GM13976 (cell line): ENCODE measurements at places on chromosomes 12 and 14.

DNA sequence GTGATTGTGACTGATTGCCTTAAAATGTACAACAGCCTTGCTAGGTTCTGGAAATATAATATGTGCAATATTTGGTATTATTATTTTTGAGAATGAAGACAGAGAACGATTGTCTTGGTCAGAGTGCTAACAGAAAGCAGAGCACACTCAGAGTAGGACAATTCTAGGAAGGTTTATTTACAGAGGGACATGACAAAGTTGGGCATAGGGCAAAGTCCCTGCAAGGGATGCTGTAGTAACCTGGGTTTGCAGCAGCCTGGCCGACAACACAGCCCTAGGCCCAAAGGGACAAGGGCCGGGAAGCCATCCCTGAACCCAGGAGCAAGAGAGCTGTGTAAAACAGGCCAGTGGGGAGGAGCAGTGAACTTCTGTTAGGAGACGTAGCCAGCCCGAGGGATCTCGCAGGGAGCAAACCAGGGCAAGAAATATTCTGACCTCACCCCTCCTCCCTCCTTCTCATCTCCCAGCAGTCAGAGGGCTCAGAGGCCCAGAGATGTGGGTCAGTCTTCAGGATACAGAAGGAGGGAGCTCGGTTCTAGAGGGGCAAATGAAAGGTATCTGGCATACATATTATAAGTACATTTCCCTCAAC is 51.0 kb upstream of the FERMT2 start:
- DNase-seq, result no peak

DNA sequence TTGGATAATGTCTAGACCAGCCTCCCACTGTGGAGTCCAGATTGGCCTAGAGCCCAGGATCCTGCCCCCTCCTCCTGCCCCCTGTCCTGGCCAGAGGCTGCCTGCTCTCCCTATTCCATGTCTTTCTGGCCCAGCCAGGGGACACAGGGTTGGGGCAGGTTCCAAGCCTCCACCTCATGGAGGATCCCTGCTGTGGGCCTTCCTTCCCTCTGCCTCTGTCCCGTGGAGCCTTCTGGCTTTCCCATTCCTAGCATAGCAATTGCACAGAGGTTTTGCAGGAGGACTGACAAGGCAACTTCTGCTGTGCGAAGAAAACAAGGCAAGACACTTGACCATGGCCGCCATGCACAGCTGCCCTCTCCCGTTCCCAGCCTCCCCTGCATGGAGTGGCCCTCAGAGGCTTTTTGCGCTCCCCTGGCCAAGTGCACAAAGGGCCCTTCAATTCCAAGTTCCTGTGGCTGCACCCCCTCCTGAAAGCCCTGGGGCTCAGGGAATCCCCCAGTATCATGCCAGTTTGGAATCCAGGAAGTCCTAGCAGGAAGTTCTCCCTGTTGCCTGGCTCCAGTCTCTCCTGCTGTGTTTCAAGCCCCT is 42.1 kb downstream of the KRT80 start:
- no peak for DNase-seq

DNA sequence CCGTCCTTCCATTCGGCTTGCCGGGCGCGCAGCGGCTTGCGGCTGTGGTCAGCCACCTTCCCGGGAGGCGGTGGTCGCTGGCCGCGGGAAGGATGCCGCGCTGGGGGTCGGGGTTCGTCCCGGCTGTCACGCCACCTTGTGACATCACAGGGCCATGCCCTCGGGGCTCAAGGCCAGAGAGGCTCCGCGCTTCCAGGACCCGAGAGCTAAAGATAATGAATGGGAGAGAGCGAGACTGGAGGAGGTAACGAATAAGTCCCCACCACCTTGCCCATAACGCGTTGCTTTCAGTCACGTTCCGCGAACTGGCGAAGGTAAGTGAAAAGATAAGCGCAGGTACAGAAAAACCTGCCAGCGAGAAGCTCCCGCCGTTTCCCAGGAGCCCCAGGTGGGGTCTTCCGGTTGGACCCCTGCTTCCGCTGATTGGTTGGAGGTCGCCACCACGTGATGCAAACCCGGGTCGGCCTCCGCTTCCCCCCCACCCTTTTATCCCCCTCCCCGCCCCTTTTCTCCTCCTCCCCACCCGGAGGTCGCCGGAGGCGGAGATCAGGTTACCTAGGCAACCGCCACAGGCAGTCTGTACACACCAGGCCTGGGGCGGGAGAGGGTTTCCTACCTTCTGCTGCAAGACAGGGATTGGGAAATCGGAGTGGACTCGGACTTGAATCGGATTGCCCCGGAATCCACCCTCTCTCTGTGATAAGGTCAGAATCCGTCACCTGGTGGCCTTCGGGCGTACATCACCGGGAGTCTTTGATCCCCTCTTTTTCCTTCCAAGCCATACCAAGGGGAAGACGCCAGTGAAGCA is at the start of gene LRRC9:
TSS of gene LRRC9 (plus strand) at position 575 of the 808 bp plus-strand sequence.
- DNase-seq, result peak; percentile 26

GRCh38 chr12:109893261-109893995 is 6.6 kb upstream of the TCHP start:
- DNase-seq, result no peak

DNA sequence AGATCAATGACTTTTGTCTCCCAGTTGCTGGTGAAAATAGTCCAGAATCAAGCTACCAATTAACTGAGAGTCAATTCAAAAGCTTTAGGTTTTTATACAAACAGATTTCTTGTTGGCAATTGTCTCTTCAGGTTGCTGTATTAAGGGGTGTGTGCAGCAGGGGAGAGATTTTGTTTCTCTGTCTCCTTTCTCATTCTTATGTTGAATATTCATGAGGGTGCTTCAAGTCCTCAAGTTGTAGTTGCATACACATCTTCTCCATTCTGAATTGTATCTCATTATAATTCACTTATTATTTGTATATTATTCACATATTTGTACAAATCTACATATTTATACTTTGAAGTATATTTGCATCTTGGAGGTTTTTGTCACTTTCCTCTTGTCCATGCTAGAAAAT is 126.7 kb upstream of the PTPRQ start:
- no peak for DNase-seq

GRCh38 chr12:108702595-108703320 is 28.6 kb downstream of the CORO1C start:
- DNase-seq, result no peak

GRCh38 chr12:50750366-50750765 is 13.5 kb upstream of the ATF1 start:
- DNase-seq, result no peak

- DNase-seq, result no peak
Measured at GRCh38 chr12:128510511-128510910, 243.5 kb downstream of the TMEM132C start.

DNA sequence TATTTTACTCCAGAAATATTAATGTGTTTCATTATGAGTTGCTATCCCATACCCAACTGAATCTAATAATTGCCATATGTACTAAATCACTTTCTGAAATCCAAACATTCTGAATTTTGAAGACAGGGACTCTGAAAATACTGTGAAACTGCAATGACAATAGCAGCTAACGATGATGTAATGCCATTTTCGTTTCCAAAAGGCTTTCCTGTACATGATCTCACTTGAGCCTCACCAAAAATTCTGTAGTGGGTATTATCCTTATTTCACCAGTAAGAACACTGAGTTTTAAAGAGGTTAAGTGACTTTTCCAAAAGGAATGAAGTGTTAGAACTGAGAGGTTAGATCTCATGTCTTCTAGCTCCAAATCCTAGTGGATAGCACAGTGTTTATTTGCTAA is 133.3 kb downstream of the FLRT2 start:
- no peak for DNase-seq

- DNase-seq, result peak; percentile 59
Measured at GRCh38 chr12:89949457-89950195, 241.0 kb upstream of the ATP2B1 start.

DNA sequence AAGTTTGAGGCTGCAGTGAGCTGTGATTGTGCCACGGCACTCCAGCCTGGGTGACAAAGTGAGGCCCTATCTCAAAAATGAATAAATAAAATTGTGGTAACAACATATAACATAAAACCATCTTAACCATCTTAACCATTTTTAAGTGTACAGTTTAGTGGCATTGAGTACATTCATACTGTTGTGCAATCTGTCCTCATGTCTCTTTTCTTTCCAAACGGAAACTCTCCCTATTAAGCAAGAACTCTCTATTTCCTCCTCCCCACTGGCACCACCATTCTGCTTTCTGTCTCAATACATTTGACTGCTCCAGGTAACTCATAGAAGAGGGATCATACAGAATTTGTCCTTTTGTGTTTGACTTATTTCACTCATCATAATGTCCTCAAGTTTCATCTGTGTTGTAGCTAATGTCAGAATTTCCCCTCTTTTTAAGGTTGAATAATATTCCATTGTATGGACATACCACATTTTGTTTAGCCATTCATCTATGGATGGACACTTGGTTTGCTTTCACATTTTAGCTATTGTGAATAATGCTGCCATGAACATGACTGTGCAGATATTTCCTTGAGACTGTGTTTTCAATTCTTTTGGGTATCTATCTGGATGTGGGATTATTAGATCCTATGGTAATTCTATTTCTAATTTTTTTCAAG is 4.4 kb upstream of the MARK3 start:
- no peak for DNase-seq

- no peak for DNase-seq
Measured at GRCh38 chr14:60637479-60638315, 11.6 kb downstream of the SIX1 start.

DNA sequence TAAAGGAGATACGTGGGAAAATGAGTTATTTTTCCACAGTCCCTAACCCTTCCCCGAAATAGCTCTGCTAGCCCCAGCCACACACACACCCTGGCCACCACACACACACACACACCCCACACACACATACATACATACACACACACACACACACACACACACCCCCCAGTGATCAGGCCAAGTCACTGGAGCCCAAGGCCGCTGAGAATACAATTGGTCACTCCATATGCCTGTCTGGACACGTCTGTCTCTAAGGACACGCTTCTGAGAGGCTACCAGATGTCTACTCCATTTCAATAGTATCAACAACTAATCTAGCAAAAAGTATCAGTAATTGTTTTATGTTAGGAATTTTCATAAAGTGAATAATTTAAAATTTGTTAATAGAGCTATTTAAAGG is 13.0 kb upstream of the DIABLO start:
- DNase-seq, result no peak

DNA sequence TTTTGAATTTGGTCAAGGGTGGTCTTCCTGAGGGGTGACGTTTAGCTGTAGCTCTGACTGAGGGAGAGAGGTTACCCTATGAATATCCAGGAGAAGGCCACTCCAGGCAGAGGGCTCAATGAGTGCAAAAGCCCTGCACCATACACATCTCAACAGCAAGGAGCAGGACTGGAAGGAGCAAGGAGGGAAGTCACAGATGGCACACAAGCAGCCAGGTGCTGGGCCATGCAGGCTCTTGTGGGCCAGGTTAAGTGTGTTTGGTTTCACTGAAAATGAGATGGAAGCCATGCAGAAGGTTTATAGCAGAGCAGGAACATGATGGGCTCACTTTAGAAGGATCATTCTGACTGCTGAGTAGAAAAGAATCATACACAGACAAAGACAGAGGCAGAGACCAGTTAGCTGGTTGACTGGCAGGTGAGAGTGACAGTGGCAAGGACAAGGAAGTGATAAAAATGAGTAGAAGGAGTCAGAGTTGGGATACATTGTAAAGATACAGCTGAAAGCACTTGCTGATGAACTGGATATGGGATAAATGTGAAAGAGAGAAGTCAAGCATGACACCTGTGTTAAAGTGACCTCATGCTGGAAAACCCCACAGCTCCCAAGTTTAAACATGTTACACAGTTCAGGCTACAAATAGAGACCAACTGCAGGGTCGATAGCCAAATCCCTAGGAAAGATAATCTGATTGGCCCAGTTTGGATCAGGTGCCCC is 81.2 kb downstream of the PRKD1 start:
- DNase-seq, result no peak

DNA sequence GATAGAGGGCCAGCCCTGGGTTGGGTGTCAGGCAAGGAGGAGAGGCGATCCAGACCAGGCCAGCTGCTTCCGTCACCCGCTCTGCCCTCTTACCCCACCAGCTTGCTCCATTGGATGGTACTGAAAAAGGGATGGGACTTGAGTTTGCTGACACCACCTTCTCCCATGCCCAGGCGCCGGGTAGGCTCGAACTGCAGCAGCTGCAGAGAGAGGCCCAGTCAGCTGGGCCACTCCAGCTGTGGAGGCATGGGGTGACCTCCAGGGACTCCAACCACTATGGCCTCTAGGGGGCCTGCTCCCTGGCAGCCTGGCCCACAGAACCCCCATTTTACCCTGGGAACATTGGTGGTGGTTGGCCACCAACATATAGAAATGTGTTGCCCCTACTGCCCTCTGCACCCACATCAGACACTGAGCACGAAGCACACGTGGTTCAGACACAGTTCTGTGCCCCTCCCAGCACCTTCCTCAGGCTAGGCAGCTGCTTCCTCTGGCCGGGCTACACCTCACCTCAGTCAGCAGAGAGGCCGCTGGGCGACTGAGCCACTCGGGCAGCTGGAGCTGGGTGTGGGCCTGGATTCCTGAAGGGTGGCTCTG is 16.0 kb downstream of the RPS6KL1 start:
- no peak for DNase-seq

GRCh38 chr12:108363565-108363964 is 24.5 kb upstream of the CMKLR1 start:
- no peak for DNase-seq

DNA sequence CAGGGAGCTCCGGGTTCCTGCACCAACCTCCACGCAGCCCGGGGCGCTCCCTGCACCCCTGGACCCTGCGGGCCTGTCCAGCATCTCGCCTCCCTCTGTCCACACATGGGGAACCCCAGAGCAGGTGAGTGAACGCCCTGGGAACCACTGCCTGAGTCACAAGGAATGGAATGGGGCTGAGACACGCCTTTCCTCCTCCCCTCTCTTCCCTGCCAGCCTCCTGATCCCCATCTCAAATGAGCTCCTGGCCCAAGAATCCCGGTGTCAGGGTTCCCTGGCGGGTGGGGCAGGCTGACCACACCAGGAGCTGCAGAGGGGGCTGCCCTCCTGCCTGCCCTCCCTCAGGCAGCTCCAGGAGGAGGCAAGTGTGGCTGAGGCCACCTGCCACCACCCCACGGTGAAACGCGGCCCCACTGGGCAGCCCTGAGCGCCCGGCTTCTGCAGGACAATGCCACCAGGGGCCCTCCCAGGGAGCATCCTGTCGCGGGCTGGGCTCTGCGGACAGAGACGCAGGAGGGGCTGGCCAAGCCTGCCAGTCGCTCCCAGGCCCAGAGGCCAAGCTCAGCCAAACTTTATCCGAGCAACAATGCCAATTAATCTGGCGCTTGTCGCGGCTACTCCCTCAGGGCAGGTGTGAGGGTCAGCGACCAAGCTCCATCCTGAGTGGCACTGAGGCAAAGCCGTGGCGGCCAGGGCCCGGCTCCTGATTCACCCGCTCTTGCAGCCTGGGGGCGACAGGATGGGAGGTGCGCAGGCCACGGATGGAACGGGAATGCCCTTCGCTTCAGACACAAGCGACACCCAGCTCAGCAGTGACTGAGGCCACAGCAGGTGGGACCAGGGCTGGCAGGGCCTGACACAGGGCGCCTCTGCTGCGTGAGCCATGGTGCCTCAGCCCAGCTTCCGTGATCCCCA is 44.3 kb downstream of the GALNT9 start:
- no peak for DNase-seq

- DNase-seq, result no peak
Measured at GRCh38 chr12:104177663-104178501, 37.7 kb upstream of the TXNRD1 start.

- no peak for DNase-seq
Measured at GRCh38 chr14:91100102-91100501, 13.8 kb upstream of the DGLUCY start.

GRCh38 chr14:55419663-55420062 is 8.0 kb upstream of the ATG14 start:
- no peak for DNase-seq
